ENCODE measurements at places on chromosomes 7 and 10. TPM values are rescaled to one million over a fixed set of nuclear protein-coding genes. Genes with fewer than 3 reads are reported as not detected.

SFTPD gene
- total RNA-seq: not detected

SAMD9L gene
- 40.4 TPM for total RNA-seq

POM121 gene
- total RNA-seq: 9.6 TPM

SLC16A9 gene
- total RNA-seq: 0.13 TPM

PLAC9 gene
- 1.7 TPM for total RNA-seq

BCAP29 gene
- total RNA-seq: 266 TPM

FOXP2 gene
- 0.34 TPM for total RNA-seq

SLC13A1 gene
- not detected for total RNA-seq

OGDHL gene
- total RNA-seq: not detected

FEZF1 gene
- not detected for total RNA-seq

SLF2 gene
- total RNA-seq: 17.8 TPM

PRSS37 gene
- total RNA-seq: not detected

SPDYE5 gene
- not detected for total RNA-seq

NEUROD6 gene
- not detected for total RNA-seq

IFIT2 gene
- 5.9 TPM for total RNA-seq

MYL10 gene
- not detected for total RNA-seq

PFKFB3 gene
- total RNA-seq: 28.6 TPM

TRIM50 gene
- total RNA-seq: not detected

CFTR gene
- total RNA-seq: 1.7 TPM

AKR1C1 gene
- total RNA-seq: 0.30 TPM

WASHC2A gene
- total RNA-seq: 42.8 TPM

YAE1 gene
- 11.5 TPM for total RNA-seq

CADPS2 gene
- total RNA-seq: 35.9 TPM

HOXA5 gene
- 13.8 TPM for total RNA-seq

NOS3 gene
- total RNA-seq: 25.3 TPM

FAM24B gene
- total RNA-seq: 11.1 TPM

TMEM270 gene
- not detected for total RNA-seq

ADARB2 gene
- total RNA-seq: 0.10 TPM

EPHA1 gene
- total RNA-seq: 0.07 TPM

CFAP58 gene
- 0.39 TPM for total RNA-seq

WNT16 gene
- not detected for total RNA-seq

BTBD16 gene
- total RNA-seq: not detected

WNT8B gene
- not detected for total RNA-seq

RGS10 gene
- 61.0 TPM for total RNA-seq

ZMIZ2 gene
- total RNA-seq: 21.5 TPM

TAS2R41 gene
- not detected for total RNA-seq

SPAM1 gene
- total RNA-seq: not detected

C7orf57 gene
- total RNA-seq: 0.15 TPM

All from mammary microvascular endothelial cell (primary cell).